ENCODE measurements at places on chromosomes 5 and 9. TPM values are rescaled to one million over a fixed set of nuclear protein-coding genes. Genes with fewer than 3 reads are reported as not detected.

- no peak for DNase-seq
Observed at GRCh38 chr5:178372142-178372571, 139.6 kb upstream of the PHYKPL start.

GRCh38 chr9:93810028-93810971 lies 144.9 kb downstream of the BARX1 start:
- no peak for DNase-seq

- no peak for DNase-seq
Observed at GRCh38 chr5:5598547-5599113, 176.2 kb downstream of the ICE1 start.

- DNase-seq = peak; percentile 95
Observed at GRCh38 chr5:756865-757345, 27.6 kb downstream of the ZDHHC11B start.

DNA sequence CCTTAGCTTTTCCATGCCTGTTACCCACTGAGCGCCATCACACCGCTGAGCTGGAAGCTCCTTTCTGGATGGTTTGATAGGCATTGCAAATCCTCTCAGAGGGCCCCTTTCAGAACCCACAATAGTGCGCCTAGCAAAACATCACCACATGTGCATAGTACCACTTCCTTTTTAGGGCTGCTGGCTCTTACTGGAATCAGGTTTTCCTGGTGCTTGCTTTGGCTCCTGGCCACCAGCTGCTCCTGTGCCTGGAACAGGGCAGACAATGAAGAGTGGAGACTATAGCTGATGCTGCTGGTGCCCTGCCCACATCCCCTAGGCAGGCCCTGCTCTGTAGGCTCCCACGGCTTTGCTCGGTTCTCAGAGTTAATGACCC lies 163.6 kb upstream of the SEMA6A start:
- no peak for DNase-seq

DNA sequence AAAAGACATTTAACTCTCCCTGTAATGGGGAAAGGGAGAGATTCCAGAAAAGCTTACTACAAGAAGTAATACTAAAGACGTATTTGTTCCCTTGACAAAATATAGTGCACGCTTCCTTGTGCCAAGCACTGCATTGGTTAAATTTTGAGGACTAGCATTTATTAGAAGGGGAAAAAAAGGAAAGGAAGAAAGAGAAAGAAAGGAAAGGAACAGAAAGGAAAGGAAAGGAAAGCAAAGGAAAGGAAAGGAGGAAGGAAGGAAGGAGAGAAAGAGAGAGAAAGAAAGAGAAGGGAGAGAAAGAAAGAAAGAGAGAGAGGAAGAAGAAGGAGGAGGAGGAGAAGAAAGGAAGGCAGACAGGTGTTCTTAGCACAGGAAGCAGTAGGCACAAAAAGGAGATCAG lies 110.1 kb upstream of the CDH6 start:
- DNase-seq = no peak

DNA sequence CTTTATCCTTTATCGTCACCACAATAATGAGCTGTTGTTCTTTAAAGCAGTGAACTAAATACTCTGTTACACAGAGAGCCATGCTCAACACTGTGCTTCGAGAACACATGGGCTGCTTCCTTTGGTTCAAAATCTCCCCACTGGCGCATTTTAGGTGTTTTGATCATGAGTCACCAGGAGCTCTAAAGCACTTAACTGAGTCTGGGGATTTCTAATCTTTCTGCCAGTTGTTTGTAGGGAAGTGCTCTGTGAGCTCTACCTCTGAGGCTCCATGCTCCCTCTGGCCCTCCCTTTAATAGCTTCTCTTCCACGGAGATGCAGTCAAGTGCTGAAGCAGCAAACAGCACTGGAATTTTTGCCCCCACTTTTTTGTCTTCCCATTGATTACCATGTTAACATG lies 17.0 kb downstream of the ERAP2 start:
- DNase-seq = no peak

DNA sequence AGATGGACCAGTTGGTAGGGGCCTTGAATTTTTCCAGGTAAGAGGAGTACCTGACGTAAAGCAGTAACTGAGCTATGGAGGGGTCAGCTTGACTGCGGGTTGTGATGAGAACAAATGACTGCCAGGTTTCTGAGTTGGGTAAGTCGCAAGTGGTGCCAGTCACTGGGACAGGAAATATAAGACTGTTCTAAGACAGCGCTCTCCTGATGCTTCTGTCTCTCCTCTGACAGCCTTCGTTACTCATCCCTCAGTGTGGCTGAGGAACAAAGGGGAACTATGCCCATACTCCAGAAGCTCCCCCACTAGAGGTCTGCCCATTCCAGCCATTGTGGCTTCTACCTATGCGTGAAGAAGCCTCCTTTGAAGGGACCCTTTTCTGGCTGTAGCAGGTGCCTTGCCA lies 13.3 kb downstream of the CAVIN4 start:
- DNase-seq = no peak

- no peak for DNase-seq
Observed at GRCh38 chr9:136826703-136827582, 15.3 kb upstream of the AJM1 start.

GRCh38 chr9:14156046-14156445 lies 157.9 kb downstream of the NFIB start:
- no peak for DNase-seq

SPACA9 gene
- polyA plus RNA-seq = 2.5 TPM

NPDC1 gene
- polyA plus RNA-seq = 42.7 TPM

FRMD3 gene
- polyA plus RNA-seq = 4.4 TPM

HTR4 gene
- 4.7 TPM for polyA plus RNA-seq

MARCHF11 gene
- 0.36 TPM for polyA plus RNA-seq

ADCY2 gene
- 4.7 TPM for polyA plus RNA-seq

SLC36A2 gene
- not detected for polyA plus RNA-seq

CREB3 gene
- 25.4 TPM for polyA plus RNA-seq

XPA gene
- 22.6 TPM for polyA plus RNA-seq

PRRX2 gene
- 1.6 TPM for polyA plus RNA-seq
